ENCODE measurements at places on chromosomes 5 and 9.

DNA sequence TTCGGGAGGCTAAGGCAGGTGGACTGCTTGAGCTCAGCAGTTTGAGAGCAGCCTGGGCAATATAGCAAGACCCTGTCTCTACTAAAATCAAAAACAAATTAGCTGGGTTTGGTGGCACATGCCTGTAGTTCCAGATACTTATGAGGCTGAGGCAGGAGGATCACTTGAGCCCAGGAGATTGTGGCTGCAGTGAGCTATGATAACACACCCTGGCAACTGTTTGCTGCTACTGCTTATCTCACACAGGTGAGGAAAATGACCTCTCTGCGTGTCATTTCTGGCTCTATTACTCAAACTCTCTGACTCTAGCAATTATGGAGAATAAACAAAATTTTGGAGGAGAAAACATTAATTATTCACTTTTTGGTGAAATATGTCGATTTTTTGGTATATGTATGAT is 45.3 kb upstream of the TMC1 start:
- no peak for DNase-seq

DNA sequence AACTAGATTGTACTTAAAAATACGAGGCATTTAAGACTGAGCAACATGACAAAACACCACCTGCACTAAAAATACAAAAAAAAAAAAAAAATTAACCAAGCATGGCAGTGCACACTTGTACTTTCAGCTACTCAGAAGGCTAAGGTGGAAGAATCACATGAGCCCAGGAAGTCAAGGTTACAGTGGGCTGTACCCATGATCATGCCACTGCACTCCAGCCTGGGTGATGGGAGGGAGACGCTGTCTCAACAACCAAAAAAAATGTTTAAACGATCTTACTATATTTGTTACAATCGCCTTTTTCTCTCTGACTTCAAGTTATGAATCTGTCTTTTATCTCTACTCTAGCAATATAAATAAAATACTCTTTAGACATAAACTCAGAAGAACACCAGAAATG is 1454.3 kb downstream of the MAT2B start:
- no peak for DNase-seq

DNA sequence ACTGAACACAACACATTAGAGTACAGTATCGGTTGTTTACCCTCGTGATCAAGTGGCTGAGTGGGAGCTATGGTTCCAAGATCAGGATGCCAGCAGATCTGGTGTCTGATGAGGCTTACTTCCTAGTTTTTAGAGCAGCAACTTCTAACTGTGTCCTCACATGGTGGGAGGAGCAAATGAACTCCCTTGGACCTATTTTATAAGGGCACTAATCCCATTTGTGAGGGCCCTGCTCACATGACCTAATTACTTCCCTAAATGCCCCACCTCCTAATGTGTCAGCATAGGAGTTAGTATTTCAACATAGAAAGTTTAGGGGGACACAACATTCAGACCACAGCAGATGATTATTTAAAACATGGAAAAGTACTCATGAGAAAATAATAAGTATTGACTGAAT is 111.8 kb downstream of the GCNT1 start:
- no peak for DNase-seq

GRCh38 chr5:114185274-114185673 is 176.6 kb upstream of the KCNN2 start:
- no peak for DNase-seq

DNA sequence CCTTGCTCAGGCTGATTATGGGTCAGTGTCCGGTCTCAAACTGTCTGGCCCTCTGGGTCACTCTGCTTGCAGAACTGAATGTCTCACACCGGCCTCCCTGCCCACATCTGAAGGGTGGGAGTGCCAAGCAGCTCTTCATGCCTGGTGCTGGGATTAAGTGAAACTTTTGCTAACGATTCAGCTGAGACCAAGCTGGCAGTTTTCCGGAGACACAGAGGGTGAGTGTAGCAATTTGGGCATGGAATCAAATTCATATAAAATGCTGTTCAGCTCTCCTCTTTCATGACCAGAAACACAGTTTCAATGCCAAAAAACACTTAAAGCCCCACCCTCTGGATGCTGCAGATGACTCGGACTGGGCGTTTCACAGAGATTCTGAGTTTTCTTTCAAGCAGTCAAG is 207.5 kb downstream of the NXNL2 start:
- DNase-seq: no peak

DNA sequence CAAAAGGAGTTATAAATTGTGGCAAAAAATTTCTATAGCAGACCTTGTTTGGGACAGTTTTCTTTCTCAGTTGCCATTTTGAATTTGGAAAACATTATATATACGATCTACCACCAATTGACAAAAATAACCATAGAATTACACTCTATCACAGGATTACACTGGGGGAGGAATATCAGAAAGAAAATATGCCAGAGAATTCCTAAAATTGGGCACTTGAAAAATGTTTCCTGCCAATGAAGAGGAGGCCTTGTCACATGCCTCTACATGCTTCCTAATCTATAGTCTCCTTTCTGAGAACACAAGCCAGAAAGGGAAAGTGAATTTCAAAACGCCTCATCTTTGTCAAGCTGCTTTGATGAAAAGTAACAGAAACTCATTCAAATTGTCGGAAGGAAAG is 78.5 kb upstream of the DNAH5 start:
- no peak for DNase-seq

DNA sequence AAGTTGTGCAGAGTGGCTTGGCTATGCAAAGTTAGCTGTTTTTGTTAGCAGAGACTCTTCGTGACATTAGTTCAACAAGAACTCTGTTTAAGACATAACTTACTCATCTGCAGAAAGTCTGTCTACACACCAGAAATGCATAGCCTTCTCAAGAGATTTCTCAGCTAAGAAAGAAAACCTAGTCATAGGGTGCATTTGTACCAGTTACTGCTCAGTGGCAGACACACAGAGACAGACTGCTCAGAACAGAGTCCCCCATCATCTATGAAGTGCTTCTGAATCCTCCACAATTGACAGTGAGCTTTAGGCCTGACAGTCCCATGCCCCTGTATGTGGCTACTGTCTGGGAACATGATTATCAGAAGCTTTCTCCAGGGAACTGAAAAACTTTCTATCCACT is 56.1 kb upstream of the IFNK start:
- DNase-seq: no peak

DNA sequence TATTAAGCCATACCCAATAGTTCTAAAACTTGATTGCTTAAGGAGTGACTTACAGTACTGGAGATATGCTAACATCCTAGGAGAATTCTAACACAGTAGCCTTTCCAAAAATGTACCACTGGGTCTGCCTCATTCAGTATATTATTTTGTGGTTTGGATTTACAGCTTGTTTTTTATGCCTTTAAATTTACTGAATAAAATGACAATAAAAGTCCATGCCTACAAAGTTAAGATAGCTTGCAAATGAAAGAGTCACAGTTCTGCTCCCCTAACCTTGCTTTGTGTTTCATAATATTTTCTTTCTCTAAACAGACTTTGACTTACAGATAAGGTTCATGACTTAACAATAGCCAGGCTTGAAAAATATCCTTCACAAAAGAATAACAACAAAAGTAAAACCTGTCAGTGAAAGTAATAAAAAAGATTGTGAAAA is 951.1 kb upstream of the NUDT12 start:
- no peak for DNase-seq

DNA sequence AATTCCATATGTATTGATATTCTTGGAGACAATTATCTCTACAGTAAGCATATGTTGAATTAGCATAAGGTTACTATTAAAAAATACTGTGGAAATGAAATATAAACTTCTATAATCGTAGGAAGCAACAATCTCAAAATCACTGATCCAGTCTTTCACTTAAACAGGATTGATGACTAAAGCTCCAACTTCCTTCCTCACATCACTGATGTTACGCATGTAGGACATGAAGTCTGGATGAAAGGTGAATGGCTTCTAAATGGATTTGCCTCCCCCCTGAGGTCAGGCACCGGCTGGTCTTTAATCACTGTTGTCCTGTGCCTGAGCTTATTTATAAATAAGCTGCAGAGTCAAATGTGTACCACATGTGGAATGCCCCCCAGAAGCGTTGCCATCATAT is 157.1 kb upstream of the NFIB start:
- no peak for DNase-seq

- DNase-seq: no peak
These were observed 3.0 kb downstream of the DAPK1 start for GRCh38 chr9:87500491-87501270.

DNA sequence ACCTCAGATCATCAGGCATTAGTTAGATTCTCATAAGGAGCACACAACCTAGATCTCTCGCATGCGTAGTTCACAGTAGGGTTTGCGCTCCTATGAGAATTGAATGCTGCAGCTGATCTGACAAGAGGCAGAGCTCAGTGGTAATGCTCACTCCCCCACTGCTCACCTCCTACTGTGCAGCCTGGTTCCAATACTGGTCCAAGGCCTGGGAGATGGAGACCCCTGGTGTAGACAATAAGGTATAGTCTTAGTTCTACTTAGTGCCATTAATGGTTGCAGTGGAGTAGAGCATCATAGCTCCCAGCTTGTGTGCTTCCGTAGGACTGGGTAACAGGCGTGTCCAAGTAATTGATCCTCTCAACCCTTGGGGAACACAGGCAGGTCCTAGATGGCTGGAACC is 70.4 kb upstream of the ANKRD55 start:
- no peak for DNase-seq

GRCh38 chr9:12972608-12973589 is 198.1 kb downstream of the LURAP1L start:
- DNase-seq: no peak

GRCh38 chr9:37174247-37174646 is 53.9 kb downstream of the ZCCHC7 start:
- no peak for DNase-seq

Data from stimulated activated CD8-positive, alpha-beta memory T cell treated with anti-CD3 and anti-CD28 coated beads, Interleukin-4, amount 100 ng/mL, for 1 hour (primary cell).